ENCODE measurements at places on chromosomes 7 and 10. TPM values are rescaled to one million over a fixed set of nuclear protein-coding genes. Genes with fewer than 3 reads are reported as not detected.

DNA sequence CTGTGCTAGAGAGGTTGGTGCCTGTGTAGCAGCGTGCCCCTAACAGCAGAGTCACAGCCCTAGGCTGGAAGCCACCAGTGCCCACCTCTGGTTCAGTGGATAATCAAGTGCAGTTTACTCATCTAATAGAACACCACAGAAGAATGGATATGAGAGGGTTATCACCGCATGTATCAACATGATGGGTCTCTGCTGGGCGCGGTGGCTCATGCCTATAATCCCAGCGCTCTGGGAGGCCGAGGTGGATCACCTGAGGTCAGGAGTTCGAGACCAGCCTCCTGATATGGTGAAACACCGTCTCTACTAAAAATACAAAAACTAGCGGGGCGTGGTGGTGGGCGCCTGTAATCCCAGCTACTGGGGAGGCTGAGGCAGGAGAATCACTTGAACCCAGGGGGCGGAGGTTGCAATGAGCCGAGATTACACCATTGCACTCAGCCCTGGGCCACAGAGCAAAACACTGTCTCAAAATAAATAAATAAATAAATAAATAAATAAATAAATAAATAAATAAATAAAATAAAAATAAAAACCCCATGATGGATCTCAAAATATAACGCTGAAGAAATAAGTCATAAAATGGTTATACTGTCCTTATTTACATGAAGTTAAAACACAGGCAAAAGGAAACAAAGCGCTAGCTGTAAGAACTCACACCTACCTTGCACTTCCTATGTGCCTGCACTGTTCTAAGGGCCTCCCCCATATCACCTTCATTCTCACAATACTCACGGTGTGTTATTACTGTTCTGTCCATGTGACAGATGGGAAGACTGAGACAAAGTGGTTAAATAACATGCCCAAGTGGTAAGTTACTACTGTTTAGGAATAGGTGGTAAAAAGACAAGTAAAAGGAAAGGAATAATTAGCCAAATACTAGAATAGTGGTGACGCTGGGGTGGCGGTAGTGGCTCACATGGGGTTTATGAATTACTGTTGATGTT is 70.9 kb downstream of the AMZ1 start:
- no peak for DNase-seq

- DNase-seq: no peak
Observed at GRCh38 chr7:132292803-132293202, 283.5 kb downstream of the PLXNA4 start.

The MCM10 gene
- 76.3 TPM for total RNA-seq

DNA sequence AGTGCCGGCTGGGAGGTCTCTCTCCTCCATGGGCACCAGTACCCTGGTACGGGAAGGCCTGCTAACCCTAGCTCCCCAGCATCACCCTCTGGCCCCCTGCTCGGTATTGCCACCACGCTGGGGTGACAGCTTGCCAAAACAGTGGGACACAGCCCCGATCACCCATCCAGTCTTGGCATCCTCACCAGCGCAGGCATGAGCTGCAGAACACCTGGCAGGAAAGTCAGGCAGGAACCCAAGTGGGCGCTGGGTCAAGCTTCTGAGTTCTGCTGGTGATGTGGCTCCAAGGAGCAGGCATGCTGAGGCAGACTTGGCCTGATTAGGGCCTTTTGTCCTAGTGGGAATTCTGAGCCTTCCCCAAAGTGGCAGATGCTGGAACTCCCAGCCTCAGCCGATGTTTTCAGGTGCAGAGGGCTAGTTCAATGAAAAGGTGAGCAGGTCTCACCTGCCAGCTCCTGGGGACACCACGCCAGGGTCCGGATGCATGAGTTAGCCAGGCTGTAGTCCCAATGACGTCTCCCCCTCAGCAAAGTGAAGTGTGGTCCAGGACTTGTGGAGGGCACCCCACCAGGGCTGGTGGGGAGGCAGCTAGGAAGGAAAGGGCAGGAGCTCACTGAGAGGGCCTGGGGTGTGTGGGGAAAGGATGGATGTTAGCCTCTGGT is 8.5 kb upstream of the ZNF22 start:
- no peak for DNase-seq

GRCh38 chr10:78263521-78263988 is 229.9 kb downstream of the RPS24 start:
- no peak for DNase-seq

The AKR1C8 gene
- not detected for total RNA-seq

All from neural crest cell (in vitro differentiated cells).